Astrocyte of the spinal cord (primary cell): ENCODE measurements at places on chromosomes 3 and 15.

DNA sequence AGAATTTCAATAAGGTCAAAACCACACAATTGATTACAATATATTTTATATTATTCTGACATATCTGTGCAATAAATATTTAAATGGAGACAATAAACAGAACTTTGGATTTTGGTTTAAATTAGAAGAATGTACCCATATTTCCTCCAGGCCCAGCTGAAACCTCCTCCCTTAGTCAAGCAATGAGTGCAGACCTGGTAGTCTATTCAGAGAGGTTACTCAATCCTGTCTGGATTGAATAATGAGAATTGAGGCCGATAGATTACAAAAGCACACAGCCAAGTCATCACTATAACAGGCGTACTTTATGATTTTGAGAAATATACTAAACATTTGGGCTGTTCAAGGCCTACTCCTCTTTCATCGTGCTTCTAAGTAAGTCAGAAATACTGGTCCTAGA is 114.5 kb upstream of the STRIT1 start:
- DNase-seq: no peak

- no peak for DNase-seq
These were observed 161.9 kb downstream of the WNT7A start for GRCh38 chr3:13718000-13718399.

DNA sequence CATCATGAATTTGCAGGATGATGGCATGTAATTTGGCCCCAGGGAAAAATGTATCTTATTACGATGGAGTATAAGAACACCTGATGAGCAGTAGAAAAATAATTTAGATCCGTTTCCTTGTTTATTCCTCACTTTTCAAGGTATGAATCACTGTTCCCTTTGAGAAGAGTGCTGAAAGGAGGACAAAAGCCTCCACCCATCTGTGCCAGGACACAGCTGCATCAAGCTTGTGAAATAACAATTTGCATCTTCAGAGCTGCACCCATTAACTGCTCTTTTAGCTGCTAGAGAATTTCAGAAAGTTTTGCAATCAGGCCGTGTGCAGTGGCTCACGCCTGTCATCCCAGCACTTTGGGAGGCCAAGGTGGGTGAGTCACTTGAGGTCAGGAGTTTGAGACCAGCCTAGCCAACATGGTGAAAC is 9.6 kb downstream of the CLDND1 start:
- peak; percentile 11 for DNase-seq

DNA sequence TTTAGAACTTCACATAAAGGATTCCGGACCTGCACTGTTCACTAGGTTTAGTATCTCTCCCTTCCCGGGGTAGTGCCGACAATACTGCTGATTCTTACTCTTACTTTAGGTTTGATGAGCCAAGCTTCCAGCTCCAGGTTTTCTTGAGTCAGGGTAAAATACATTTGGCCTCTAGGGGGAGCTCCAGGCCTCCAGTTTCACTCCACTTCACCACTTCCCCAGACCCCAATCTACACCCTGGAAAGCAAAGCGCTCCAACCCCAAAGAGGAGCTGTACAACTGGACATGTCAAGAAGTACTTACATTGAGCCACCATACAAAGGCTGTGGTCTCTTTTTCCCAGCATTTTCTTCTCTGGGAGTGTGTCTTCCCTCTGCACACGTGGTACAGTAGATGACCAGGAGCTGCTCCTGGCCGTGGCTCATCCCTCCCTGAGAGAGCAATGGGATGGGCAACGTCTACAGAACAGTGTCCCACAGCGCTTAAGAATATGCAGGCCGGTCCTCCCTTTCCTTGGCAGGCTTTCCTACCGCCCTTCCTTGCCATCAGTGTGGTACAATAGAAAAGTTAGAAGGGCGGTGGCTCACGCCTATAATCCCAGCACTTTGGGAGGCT is 93.9 kb upstream of the CCDC80 start:
- peak; percentile 75 for DNase-seq

- no peak for DNase-seq
These were observed 326.7 kb downstream of the LSAMP start for GRCh38 chr3:116118475-116119169.

DNA sequence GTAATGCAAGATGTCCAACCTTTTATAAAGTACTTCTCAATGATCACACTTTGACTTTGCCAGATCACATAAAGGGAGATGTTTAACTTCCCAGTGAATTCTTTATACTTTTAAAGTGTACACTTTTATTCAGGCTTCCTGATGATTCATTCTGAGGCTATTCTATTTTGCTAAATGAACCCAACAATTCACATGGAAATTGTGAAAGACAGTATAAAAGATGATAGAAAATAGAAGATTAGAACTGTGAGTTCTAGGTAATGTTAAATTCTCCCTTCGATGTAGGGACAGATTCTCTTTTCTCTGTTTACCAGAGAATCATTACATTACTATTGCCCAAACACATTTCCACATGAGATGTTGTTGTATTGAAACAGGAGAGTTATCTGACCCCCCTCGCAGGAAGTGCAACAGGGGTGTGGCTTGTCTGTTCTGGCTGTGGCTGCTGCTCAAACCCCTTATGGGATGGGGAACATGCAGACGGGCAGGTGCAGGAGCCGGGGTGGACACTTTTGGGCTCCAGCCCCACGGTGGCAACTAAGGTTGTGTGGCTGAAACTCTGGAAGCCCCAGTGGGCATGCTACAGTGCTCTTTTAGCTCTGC is 131.3 kb upstream of the LRTM1 start:
- DNase-seq: peak; percentile 49

DNA sequence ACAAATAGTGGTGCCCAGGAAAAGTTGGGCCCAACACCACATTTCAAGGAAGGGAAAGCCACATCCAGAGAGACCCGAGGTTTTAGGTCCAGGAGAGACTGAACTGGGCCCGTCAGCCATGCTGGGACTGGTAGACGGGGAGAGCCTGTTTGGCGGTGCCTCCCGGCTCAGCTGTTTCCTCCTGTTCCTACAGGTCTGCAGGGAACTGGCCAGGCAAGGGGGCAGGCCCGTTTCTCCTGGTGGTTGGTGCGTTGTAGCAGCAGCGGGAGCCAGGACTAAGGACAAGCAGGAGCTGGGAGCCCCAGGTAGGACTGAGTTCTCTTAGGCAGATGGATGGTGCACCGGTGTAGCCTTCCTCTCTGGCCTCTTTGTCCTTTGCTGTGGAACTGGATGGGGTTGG is 3.9 kb downstream of the PRKCD start:
- no peak for DNase-seq

DNA sequence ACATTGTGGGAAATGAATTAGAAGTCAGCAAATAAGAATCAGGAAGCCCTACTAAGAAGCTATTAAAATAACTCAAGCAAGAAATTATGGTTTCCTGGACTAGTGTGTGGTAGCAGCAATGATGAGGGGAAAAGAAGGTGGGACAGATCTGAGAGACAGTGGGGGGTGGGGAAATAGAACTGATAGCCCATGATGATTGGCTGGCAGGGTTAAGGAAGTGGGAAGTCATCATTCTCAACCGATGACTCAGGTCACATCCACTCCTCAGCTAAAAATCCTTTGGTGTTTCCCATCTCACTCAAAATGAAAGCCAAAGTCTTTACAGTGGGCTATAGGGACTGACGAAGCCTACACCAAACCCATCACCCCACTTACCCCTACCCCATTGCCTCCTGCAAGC is 153.9 kb upstream of the ARHGEF26 start:
- no peak for DNase-seq

GRCh38 chr3:129502641-129503408 is 25.6 kb upstream of the RHO start:
- no peak for DNase-seq

GRCh38 chr15:62223020-62223419 is 57.9 kb upstream of the C2CD4B start:
- no peak for DNase-seq

DNA sequence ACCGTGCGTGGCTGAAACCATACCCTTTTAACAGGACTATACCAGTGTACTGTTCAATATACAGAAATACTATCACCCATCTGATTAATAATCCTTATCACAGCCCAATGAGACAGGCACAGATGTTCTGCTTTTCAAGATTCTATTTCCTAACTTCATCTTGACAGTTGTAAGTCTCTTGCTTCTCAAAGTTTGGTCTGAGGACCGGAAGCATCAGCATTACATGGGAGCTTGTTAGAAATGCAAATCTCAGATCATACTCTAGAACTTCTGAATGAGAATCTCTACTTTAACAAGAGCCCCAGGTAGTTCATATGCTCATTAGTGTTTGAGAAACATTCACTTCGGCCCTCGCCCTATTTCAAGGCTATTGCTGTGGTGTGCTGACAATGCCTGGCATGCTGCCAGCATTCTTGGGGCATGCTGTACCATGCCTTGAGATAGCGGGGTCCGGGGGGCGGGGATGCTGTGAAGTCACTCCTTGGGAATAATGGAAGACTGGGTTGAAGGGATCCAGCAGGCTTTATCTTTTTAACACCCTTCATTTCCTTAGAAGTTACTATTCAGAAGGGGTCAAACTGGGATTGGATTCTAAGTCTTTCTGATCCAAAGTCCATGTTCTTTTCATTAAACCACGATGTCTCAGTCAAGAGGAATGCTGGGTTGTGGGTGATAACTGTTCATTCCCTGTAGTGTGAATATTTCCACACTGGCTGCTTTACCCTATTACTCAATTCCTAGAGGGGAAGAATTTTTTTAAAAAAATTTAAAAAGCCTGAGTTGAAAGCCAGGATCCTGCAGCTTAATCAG is 194.7 kb downstream of the LPP start:
- peak; percentile 94 for DNase-seq

DNA sequence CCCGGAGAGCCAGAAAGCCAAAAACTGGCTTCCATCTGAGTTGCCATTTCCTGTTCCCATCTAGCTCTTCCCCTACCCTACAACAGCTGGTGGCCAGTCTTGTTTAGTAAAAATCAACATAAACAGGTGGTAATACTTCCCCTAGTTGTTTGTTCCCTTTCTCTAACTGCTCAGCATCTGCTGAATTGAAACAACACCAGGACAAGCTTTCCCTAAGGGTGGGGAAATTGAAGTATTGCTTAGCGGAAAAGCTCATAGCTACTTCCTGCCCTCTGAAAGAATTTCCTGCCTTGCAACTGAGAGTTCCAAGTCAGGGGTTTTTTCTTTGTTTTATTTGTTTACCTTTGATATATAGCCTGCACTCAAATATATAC is 66.8 kb downstream of the HMG20A start:
- no peak for DNase-seq

DNA sequence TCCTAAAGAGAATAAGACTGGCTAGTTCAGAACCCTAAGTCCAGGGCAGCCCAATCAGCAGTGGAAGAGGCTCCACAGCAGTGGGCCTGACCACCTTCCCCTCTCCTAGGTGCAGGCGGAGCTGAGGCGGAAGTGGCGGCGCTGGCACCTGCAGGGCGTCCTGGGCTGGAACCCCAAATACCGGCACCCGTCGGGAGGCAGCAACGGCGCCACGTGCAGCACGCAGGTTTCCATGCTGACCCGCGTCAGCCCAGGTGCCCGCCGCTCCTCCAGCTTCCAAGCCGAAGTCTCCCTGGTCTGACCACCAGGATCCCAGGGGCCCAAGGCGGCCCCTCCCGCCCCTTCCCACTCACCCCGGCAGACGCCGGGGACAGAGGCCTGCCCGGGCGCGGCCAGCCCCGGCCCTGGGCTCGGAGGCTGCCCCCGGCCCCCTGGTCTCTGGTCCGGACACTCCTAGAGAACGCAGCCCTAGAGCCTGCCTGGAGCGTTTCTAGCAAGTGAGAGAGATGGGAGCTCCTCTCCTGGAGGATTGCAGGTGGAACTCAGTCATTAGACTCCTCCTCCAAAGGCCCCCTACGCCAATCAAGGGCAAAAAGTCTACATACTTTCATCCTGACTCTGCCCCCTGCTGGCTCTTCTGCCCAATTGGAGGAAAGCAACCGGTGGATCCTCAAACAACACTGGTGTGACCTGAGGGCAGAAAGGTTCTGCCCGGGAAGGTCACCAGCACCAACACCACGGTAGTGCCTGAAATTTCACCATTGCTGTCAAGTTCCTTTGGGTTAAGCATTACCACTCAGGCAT is 33.7 kb downstream of the VIPR1 start:
- DNase-seq: no peak

- DNase-seq: no peak
These were observed 606.7 kb downstream of the PDCD6IP start for GRCh38 chr3:34405159-34405558.

- DNase-seq: no peak
These were observed 39.5 kb downstream of the GOLGA6A start for GRCh38 chr15:74042603-74043424.

GRCh38 chr15:44186705-44187104 is 8.4 kb downstream of the FRMD5 start:
- DNase-seq: no peak

- peak; percentile 36 for DNase-seq
These were observed 10.7 kb downstream of the GCNT3 start for GRCh38 chr15:59622289-59622688.

DNA sequence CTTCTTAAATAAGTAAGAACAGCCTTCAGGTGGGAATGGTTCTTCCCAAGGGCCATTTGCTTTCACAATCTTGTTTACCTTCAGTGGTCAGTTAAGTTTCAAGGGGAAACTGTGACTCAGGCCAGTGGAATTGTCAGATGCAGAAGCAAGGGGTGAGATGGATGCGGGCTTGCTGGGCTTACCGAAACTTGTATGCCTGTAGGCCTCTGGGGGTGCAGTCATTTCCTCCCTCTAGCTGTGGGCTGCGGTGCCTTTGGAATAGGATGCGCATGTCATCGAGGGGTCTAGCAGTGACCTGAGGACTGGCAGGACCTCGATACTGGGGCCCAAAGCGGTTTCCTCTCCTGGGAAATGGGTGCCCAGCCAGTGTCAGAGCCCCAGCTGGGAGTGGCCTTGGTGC is 121.6 kb downstream of the EEFSEC start:
- peak; percentile 94 for DNase-seq

GRCh38 chr3:47163169-47164006 is 525 bp downstream of the SETD2 start:
- DNase-seq: peak; percentile 38

DNA sequence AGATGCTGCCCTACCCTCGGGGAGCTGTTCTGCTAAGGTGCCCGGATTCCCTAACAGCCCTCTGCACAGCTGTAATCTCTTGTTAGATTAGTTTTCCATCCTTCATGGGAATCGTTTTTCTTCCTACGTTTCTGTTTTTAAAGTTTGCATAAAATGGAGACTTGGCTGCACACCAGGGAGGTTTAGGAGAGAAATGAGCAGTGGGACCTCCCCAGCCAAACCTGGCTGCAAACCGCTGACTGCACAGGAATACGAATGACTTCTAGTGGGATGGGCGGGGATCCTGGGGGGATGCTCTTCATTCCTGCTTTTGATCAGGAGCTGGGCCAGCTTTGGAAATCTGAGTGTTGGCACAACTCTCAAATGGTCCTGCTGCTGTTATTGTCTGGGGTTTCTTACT is 77.5 kb downstream of the THSD4 start:
- no peak for DNase-seq

- peak; percentile 86 for DNase-seq
These were observed 52.2 kb upstream of the HEG1 start for GRCh38 chr3:125107861-125108567.

GRCh38 chr3:177968891-177969290 is 567.3 kb upstream of the KCNMB2 start:
- no peak for DNase-seq

GRCh38 chr3:114034787-114035545 is 21.4 kb downstream of the CCDC191 start:
- DNase-seq: no peak

GRCh38 chr15:92880796-92881195 is 19.3 kb upstream of the CHD2 start:
- no peak for DNase-seq

GRCh38 chr3:26141296-26141695 is 351.4 kb downstream of the OXSM start:
- no peak for DNase-seq

- no peak for DNase-seq
These were observed 103.1 kb downstream of the THSD4 start for GRCh38 chr15:71218272-71218805.
